ENCODE measurements at places on chromosomes 3 and 15.

DNA sequence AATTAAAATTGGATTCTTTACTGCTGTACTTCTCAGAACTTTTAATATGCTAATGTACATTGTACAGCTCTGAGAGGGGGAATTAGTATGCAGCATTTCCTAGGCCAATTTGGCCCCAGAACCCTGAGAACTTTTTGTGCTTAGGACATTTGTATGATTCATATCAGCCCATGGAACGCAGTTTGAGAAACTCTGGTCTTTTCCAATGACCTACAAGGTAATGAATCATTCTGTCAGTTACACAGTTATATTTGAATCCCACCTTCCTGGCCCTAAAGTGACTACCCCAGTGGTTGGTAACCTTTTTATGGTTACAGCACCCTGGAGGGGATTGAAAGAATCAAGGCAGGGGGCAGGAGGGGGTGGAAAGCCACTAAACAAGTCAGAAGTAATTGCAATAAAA is 25.6 kb upstream of the KBTBD12 start:
- no peak for DNase-seq

DNA sequence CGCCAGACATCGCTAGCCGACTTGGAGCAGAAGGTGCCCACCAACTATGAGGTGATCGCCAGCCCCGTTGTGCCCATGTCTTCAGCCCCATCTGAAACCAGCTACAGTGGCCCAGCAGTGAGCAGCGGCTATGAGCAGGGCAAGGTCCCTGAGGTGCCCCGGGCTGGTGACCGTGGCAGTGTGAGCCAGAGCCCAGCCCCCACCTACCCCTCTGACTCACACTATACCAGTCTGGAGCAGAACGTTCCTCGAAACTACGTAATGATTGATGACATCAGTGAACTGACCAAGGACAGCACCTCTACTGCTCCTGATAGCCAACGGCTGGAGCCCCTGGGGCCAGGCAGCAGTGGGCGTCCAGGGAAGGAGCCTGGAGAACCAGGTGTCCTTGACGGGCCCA is 12.9 kb upstream of the APEH start:
- no peak for DNase-seq

DNA sequence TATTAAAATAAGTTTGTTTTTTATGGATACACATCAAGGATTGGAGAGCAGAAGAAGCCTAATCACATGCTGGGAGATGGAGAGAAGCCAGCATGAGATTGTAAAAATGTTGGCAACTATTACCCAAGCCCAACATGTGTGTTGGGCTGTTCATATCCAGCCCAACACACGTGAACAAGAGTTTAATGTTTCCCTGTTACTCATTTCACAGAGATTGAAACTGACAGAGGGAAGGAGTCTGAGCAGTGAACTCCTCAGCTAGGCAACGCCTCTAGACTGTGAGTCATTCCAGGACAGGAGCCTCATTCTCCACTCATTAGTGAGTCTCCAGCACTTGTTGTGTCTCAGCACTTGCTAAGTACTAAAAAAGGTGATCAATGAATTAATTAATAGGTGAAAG is 43.2 kb upstream of the CMSS1 start:
- DNase-seq = no peak

DNA sequence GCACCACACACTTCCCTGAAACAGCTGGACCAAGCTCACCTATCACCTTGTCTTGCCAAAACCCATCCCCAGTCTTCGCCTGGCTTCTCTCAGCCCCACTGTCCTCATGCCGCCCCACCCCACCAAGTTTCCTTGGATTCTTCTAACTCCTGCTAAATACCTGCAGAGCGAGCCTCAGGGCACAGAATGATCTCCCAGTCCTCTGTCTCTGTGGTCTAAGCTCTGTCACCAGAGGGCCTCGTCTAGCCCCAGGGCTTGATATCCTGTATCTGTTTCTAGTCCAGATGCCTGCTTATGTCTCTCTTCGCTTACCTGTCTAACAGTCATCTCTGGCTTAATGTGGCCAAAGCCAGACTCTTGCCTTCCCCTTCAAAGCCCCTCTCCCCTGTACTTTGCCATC is 9.7 kb downstream of the CCDC12 start:
- DNase-seq = no peak

DNA sequence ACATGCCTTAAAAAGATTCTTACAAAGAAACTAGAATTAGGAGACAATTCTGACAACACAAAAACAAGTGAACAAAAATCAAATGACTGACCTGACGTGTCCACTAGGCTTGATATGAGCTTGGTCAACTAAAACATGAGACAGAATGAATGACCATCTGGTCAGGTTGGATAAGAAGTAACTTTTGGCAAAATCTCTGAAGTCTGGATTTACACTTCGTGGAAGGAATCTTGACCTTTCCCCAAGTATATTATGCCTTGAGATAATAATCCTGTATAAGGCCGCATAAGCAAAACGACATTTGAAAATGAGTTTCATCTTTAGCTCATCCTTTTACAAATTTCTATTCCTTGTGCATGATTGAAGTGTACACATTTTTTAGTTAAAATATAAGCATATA is 1.1 kb upstream of the TF start:
- no peak for DNase-seq

- DNase-seq = no peak
Measured at GRCh38 chr3:152350776-152351175, 82.0 kb downstream of the MBNL1 start.

DNA sequence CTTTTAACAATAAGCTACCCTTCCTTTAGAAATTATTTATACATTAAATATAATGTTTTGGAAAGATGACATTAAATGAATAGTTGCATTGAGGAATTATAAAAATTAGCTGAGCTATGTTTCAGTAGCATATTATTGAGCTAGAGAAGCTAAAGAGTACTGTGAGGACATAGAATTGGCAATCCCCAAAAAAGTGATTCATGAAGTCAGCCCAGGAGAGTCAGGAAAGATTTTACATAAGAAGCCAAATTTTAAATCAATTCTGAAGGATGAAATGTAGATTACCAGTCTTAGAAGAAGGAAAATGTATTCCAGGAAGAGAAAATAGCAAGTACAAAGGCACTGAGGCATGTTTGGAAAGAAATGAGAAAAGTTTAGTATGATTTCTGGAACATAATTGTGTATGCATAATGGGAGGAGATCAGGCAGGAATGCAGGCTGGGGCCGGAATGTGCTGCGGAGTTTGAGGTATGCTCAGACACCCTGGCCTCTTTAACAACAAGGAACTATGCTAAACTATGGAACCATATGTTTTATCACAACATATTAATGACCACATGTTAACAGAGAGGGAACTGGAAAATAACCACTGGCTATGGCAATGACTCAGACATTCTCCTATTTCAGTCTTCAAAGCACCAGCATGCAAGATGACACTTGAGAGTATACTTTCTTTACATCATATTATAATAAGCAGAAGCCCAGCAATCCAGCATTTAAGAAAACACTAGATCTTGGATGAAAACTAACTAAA is 103.3 kb upstream of the COL8A1 start:
- peak; percentile 48 for DNase-seq

All from dermis microvascular lymphatic vessel endothelial cell (primary cell).